Ascending aorta (tissue), 2 donors: ENCODE measurements at places on chromosomes 6 and 20.

DNA sequence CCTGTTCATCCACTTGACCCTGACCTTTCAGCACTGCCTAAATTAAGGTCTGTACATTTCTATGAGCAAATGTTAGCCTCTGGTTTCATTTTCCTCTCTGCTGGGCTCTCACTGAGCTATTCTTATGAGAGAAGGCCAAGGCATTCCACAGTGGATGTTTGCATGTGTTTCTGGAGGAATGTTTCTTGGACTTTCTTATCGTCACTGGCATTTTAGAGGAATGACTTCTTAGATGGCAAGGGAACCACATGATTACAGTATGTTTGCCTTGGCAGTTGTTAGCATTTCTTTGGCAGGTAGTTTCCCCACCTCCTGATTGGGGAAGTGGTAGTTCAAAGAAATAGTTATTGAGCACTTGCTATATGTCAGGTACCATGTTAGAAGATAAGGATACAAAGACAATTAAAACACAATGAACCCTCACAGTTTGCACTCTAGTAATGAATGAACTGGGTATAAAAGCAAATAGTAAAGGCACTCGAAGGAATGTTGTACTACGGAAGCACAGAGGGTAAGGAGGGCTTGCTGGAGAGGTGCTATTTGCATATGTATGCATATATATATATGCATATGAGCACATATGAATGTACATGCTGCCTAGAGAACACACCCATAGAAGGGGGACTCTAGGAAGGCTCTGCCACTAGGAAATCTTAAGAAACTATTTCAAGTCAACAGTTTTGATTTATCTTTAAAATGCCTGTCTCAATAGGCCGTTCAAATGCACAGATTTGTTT lies 307.4 kb downstream of the EYA4 start:
- no peak for DNase-seq
- H3K27ac ChIP-seq: peak overlapping the region; percentile 29
- H3K4me3 ChIP-seq: no peak overlapping the region
- H3K4me1 ChIP-seq: no peaks in the 10 kb centered on the region
- H3K36me3 ChIP-seq: no peaks in the 10 kb centered on the region
- H3K27me3 ChIP-seq: no peaks in the 10 kb centered on the region

- H3K4me3 ChIP-seq: no peak overlapping the region
- DNase-seq: no peak
- H3K36me3 ChIP-seq: no peaks in the 10 kb centered on the region
- no peaks in the 10 kb centered on the region for H3K27me3 ChIP-seq
- peak overlapping the region; percentile 12 for H3K27ac ChIP-seq
Measured at GRCh38 chr6:84082689-84083265, 49.2 kb downstream of the MRAP2 start.

DNA sequence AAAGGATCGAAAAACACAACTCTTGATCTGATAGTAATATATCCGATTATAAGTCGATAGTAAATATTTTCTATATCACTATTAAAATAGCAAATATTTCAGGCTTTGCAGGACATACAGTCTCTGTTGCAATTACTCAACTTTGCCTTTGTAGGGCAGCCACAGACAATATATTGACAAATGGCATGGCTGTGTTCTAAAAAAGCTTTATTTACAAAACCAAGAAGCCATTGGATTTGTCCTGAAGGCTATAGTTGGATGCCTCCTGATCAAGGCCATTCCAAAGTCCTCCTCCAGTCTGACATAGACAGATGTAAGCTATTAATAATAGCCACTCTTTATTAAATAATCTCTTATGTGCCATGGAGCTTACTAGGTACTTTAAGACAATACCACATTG lies 5.9 kb downstream of the OCSTAMP start:
- DNase-seq: no peak
- no peaks in the 10 kb centered on the region for H3K4me1 ChIP-seq
- no peak overlapping the region for H3K27ac ChIP-seq
- no peaks in the 10 kb centered on the region for H3K36me3 ChIP-seq
- no peaks in the 10 kb centered on the region for H3K27me3 ChIP-seq

- DNase-seq: no peak
- no peaks in the 10 kb centered on the region for H3K27me3 ChIP-seq
- H3K4me1 ChIP-seq: no peaks in the 10 kb centered on the region
- no peak overlapping the region for H3K4me3 ChIP-seq
Measured at GRCh38 chr6:3687847-3688246, 63.7 kb downstream of the PXDC1 start.

GRCh38 chr6:49072885-49073620 lies 390.0 kb downstream of the MMUT start:
- no peaks in the 10 kb centered on the region for H3K4me1 ChIP-seq
- H3K4me3 ChIP-seq: no peak overlapping the region
- H3K36me3 ChIP-seq: no peaks in the 10 kb centered on the region
- no peak overlapping the region for H3K27ac ChIP-seq
- H3K27me3 ChIP-seq: no peaks in the 10 kb centered on the region

GRCh38 chr20:58696411-58696961 lies 3.9 kb downstream of the NPEPL1 start:
- DNase-seq: no peak
- peaks cover 35% of the 10 kb centered on the region for H3K36me3 ChIP-seq
- H3K4me1 ChIP-seq: peaks cover 9% of the 10 kb centered on the region
- no peak overlapping the region for H3K4me3 ChIP-seq
- no peak overlapping the region for H3K27ac ChIP-seq
- no peaks in the 10 kb centered on the region for H3K27me3 ChIP-seq

DNA sequence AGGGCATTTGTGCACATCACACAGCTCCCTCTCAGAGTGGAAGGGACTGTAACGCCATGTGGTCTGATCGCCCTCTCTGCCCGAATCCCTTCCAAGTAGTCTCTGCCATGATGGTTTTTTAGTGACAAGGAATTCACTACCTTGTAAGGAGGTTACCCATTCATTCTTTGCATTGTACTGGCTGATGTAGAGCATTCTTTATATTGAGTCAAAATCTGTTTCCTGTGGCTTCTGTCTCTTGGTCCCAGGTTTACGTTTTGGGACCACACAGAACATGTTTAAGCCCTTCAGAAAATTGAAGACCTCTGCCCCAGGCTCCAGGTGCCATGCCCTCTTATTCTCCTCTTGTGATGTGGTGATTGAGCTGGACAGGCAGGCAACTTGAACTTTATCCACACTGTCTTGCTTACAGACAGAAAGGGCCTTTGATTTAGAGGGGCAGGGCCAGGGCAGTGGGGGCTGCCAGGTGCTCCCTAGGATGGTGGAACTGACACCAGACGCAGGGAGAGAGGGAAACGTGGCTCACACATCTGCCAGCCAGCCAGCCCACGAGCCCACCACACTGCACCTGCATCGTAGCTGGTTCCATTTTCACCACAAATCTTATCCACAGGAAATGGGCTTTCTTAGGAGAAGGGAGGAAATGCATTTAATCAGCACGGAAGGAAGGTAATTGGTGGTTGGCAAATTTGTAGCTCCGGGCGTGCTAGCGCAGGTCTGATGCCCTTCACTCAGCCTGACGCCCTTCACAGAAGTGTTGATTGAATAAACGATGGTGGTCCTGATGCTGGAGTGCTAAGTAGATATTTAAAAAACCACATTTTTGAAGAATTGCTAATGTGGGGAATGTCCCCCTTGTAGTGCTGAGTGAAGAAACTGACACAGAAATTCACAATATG lies 78.2 kb downstream of the TCP11 start:
- DNase-seq: no peak
- peaks cover 14% of the 10 kb centered on the region for H3K4me1 ChIP-seq
- H3K27me3 ChIP-seq: no peaks in the 10 kb centered on the region
- H3K4me3 ChIP-seq: no peak overlapping the region

- H3K4me1 ChIP-seq: no peaks in the 10 kb centered on the region
- no peak for DNase-seq
- H3K27me3 ChIP-seq: no peaks in the 10 kb centered on the region
Measured at GRCh38 chr6:3364391-3364790, 92.5 kb downstream of the SLC22A23 start.

DNA sequence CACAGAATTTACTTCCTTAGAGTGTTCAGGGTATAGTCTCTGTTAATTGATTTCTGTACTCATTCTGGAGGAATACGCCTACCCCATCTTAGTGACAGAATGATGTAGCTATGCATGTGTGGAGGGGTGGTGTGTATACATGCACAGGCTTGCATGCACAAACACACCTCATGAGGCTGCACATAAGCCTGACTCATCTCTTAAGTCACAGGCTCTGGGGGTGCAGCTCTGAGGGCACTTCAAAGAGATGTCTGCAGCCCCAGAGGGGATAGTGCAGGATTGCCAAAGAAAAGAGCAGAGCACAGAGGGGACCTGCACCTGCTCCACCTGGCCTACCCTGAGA lies 24.6 kb downstream of the TBX18 start:
- peaks cover 10% of the 10 kb centered on the region for H3K4me1 ChIP-seq
- no peak overlapping the region for H3K27ac ChIP-seq
- no peaks in the 10 kb centered on the region for H3K27me3 ChIP-seq
- no peak overlapping the region for H3K4me3 ChIP-seq

DNA sequence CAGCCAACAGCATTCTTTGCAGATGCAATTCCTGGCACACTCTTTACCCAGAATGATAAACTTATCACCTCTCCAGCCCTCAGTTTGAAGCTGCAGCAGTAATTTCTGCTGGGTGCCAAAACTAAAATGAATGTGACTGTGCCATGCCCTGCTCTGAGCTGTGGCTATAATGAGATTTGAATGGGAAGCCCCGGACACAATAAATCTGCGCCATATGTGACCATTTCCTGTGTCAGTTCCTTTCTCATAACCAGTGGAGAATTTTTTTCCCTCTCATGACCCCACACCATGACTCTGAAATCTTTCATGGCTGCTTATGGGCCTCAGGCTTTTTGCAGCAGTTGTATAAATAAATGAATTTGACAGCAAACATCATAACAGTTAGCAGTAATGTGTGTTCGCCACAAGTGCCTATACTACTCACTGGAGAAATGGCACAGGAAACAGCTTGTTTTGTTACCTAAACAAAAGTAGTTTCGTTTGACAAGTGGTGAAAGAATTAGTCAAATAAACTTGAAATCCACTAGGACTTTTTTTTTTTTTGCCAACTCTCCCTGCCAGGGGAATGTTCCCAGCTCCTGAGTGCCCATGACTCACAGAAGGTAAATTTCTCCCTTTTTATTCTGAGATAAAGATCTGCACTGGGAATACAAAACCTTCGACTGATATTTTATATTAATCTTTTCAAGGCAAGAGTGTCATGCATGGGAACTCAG lies 408.4 kb downstream of the PKHD1 start:
- no peak overlapping the region for H3K4me3 ChIP-seq
- DNase-seq: no peak
- H3K27ac ChIP-seq: no peak overlapping the region
- no peaks in the 10 kb centered on the region for H3K4me1 ChIP-seq
- no peaks in the 10 kb centered on the region for H3K36me3 ChIP-seq
- no peaks in the 10 kb centered on the region for H3K27me3 ChIP-seq

GRCh38 chr6:44737341-44737740 lies 349.8 kb downstream of the CDC5L start:
- no peak for DNase-seq
- H3K27ac ChIP-seq: no peak overlapping the region
- no peaks in the 10 kb centered on the region for H3K27me3 ChIP-seq

DNA sequence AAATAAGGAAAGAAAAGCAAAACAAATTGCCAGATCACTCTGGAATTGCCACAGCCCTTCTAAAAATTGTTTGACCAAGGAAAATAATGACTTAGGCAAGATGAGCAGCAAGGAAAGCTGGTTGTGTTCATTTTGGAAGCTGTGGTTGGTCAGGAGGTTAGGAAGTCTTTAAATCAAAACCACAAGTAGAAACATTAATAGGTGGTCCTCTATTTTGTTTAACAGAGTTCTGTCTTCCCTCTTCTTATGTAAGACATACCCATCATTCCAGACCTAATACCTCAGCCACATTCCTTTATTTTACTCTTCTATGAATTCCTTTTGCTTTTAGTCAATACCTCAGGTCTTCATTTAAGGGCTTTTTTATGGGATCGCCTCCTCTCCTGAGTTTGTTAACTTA lies 422.2 kb upstream of the PLCB4 start:
- no peak overlapping the region for H3K27ac ChIP-seq
- no peaks in the 10 kb centered on the region for H3K27me3 ChIP-seq
- H3K4me3 ChIP-seq: no peak overlapping the region
- no peaks in the 10 kb centered on the region for H3K4me1 ChIP-seq

DNA sequence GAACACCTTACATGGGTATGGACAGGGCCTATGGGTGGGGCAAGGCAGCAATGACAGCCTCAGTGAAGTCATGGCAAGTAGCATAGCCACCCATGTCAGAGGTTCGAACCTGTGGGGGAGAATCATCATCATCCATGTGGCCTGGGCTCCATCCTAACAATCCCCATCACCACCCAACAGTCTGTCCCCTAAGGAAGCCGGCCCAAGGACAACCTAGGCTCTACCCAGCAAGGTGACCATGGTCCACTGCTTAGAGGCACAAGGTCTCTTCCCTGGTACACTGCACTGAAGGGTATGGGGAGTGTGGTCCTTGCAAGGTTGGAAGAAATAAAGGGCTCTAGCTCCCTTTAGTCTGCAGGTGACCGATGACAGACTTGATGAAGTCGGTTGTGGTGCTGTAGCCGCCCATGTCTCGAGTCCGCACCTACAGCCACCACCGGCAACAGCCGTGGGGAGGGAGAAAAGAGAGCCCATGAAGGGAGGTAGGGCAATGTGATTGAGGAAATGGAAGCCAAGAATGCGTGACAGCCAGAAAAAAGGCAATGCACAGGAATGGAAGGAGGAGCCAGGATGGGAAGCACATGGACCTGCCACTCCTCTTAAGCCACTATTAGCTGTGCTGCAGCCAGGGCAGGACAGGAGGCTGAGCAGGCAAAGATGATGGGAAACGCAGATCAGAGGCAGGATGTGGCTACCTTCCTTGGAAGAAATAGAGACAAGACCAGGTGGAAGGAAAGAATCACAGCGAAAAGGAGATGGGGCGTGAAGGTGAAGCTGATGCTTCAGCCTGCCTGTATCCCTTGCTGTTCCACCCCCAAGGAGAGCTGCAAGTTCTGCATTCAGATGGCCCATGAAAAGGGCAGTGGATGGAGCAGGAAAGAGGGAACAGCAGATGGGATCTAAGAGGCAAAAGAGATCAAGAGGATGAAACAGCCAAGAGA lies 5.3 kb downstream of the IDH3B start:
- H3K27me3 ChIP-seq: no peaks in the 10 kb centered on the region
- H3K36me3 ChIP-seq: peaks cover 87% of the 10 kb centered on the region
- no peak overlapping the region for H3K27ac ChIP-seq
- no peak overlapping the region for H3K4me3 ChIP-seq
- DNase-seq: no peak

- DNase-seq: no peak
- H3K27ac ChIP-seq: no peak overlapping the region
- no peaks in the 10 kb centered on the region for H3K36me3 ChIP-seq
Measured at GRCh38 chr6:87789198-87789899, 87.3 kb upstream of the AKIRIN2 start.

- no peaks in the 10 kb centered on the region for H3K27me3 ChIP-seq
- peaks cover 52% of the 10 kb centered on the region for H3K36me3 ChIP-seq
- no peak overlapping the region for H3K27ac ChIP-seq
- no peaks in the 10 kb centered on the region for H3K4me1 ChIP-seq
- H3K4me3 ChIP-seq: no peak overlapping the region
Measured at GRCh38 chr20:44901974-44902373, 7.9 kb upstream of the PABPC1L start.
